Diencephalon (tissue), 1 donor: ENCODE measurements at places on chromosomes 11 and 22. TPM values are rescaled to one million over a fixed set of nuclear protein-coding genes. Genes with fewer than 3 reads are reported as not detected.

Gene GPHA2
- not detected for total RNA-seq

Gene FAM83F
- 0.46 TPM for total RNA-seq

Gene MMP13
- not detected for total RNA-seq

Gene KRTAP5-10
- not detected for total RNA-seq

Gene MAPK8IP2
- total RNA-seq = 76.6 TPM

Gene WNT7B
- 6.5 TPM for total RNA-seq

Gene MPPED1
- total RNA-seq = 14.1 TPM

Gene SLC22A6
- 5.8 TPM for total RNA-seq

Gene MIF
- total RNA-seq = 160 TPM

Gene OR51B5
- total RNA-seq = 0.46 TPM

Gene ACTN3
- total RNA-seq = 0.23 TPM

Gene SCUBE2
- total RNA-seq = 12.5 TPM

Gene VPS26B
- 74.0 TPM for total RNA-seq

Gene OR5B21
- not detected for total RNA-seq

Gene WBP2NL
- 4.2 TPM for total RNA-seq

Gene BBOX1
- total RNA-seq = 27.7 TPM

Gene TMEM45B
- total RNA-seq = 0.69 TPM

Gene SLC22A12
- total RNA-seq = not detected

Gene KIRREL3
- 30.0 TPM for total RNA-seq

Gene PRSS23
- 9.0 TPM for total RNA-seq

Gene ZFP91
- 53.5 TPM for total RNA-seq

Gene MUC5AC
- not detected for total RNA-seq

Gene MSANTD4
- 73.1 TPM for total RNA-seq
